Esophagus mucosa (tissue), 1 donor: ENCODE measurements at places on chromosomes 13 and 19.
A peak's percentile ranks its signal among the peaks of the same experiment; 100 is the strongest.

- peak; percentile 83 for ATAC-seq
Observed at GRCh38 chr13:19845758-19846157, 17.7 kb downstream of the ZMYM5 start.

- no peak for ATAC-seq
Observed at GRCh38 chr13:59771272-59771671, 392.5 kb downstream of the DIAPH3 start.

GRCh38 chr19:56983804-56984203 lies 136.0 kb upstream of the USP29 start:
- ATAC-seq: no peak

DNA sequence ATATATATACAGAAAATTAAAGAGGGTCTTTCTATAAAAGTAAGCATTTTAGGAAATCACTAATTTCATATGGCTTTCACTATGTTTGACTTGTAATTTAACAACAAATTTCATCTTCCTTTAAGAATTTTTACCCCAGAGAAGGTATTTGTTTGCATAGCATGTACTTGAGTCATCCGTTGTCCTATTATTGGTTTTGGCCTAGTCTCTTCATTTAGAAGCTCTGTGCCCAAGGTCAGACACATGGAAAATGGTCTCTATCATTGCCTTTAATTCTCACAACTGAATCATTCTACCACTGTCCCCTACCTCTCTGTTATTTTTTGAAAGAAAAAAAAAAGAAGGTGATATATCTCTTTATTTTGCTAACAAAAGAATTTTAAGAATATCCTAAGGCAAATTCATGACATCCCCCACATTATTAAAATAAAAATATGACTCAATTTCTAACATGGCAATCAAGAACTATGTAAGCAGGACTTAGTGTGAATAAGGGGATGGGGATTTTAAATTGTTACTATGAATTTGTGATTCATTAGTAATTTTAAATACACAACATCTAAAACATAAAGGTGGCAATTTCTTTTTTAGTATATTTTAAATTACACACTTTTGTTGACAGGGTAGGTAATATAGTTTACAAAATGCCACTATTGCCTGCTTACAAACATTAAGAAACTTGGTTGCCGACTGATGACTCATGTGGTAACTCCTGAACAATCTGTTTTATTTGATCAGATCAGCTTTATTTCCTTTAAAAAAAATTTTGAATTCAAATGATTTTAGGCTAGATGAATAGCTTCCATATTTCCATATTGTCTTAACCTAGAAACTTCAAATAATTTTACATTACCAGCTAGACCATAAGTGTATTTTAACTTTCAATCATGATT lies 13.9 kb downstream of the SLITRK5 start:
- no peak for ATAC-seq

GRCh38 chr19:33394723-33395560 lies 21.4 kb downstream of the CEBPG start:
- ATAC-seq: no peak

GRCh38 chr13:110014719-110015118 lies 228.3 kb upstream of the IRS2 start:
- ATAC-seq: no peak

GRCh38 chr19:36051637-36052036 lies 2.4 kb downstream of the THAP8 start:
- no peak for ATAC-seq

DNA sequence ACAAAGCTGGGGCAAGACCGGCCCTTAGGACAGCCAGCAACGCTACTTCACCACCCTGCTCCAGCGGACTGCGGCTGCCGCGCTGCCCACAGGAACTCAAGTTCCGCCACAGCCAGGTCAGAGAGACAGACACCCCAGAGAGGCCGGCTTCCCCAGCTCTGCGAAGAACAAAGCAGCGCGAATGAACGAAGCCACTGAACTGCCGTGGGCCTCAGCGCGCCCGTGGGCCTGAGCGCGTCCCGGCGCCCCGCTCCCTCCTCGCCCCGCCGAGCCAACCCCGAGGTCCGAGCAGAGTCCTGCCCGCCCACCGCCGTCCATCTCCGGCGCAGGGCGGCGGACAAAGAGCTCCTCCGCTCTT lies 158.4 kb downstream of the RNF17 start:
- peak; percentile 48 for ATAC-seq

GRCh38 chr19:4971424-4971793 lies 2.5 kb downstream of the KDM4B start:
- no peak for ATAC-seq

DNA sequence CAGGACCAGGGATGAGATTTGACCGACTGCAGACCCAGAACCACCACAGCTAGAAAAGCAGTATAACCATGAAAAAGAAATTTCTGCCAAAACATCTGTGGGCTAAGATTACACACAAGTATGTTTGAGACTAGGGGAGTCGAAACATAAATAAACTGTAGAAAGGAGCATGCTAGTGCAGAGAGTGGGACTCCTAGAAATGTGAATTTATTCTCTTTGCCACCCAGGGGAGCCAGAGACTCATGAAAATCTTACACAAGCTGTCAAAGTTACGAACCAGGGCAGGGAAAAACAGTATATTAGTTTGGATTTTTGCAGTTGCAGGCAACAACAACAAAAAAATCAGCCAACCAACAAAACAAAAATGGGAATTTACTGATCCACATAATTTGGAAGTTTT lies 12.3 kb upstream of the HSPH1 start:
- ATAC-seq: no peak

DNA sequence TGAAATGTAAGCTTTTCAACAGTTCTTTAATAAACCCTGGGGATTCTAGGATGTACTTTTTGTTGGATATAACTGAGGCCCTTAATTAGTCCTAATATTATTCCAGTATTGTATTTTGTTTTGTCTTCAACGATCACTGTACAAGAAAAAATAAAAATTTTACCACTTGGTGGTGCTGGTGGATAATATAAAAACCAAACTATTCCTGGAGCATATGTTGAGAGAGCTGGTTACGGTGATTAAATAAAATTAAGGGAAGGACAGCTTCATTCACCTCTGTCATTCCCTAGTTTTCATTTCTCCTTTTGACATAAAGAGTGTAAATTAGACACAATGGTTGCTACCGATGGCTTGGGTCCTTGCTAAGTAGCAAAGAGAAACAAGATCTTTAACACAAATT lies 598.6 kb upstream of the PCDH20 start:
- no peak for ATAC-seq

DNA sequence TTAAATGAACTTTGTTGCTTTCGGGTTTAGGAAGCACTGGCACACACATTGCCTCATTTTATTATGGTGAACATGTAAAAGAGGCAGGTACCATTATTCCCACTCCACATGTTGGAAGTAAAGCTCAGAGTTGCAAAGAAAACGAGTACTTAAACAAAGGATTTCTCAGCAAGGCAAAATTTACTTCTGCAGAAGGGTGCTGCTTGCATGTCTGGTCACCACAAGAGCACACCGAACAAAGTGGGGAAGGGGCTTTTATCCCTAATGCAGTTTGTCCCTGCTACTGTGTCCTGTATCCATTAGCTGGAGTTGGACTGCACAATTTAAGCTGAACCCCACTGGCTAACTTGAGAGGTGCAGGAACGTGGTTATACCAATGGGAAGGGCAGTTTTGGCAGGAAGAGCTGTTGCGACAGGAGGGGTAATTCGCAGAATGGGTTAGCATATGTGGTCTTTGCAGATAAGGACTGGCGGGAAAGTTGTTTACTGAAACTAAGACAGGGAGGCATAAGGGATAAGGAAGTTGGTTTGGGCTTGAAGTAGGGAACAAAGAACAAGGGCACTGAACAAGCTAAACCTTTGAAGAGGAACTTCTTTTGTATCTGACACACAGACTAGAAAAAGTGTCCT lies 545.5 kb downstream of the UQCRFS1 start:
- ATAC-seq: no peak

GRCh38 chr13:93326234-93326811 lies 99.7 kb downstream of the GPC6 start:
- no peak for ATAC-seq

DNA sequence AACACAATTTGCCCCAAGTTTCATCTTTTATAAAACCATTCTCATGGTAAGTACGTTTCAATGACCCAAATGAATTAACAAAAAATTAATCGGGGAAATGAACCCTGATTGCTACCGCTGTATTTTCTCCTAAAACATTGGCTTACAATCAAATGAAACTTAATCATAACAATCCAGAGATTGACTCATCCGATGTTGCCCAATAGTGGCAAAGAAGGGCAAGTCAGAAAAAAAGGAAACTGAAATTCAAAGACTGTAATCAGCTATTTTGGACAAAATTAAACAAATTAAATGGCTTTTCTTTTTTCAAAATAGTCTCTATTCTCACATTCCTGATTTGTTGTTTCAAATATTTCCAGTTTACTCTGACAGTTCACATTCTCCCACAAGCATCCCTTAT lies 3.9 kb upstream of the ACOD1 start:
- ATAC-seq: peak; percentile 48

GRCh38 chr19:40423938-40424337 lies 1.9 kb downstream of the SERTAD1 start:
- ATAC-seq: no peak

GRCh38 chr19:38979812-38980211 lies 4.3 kb upstream of the FBXO17 start:
- ATAC-seq: no peak

DNA sequence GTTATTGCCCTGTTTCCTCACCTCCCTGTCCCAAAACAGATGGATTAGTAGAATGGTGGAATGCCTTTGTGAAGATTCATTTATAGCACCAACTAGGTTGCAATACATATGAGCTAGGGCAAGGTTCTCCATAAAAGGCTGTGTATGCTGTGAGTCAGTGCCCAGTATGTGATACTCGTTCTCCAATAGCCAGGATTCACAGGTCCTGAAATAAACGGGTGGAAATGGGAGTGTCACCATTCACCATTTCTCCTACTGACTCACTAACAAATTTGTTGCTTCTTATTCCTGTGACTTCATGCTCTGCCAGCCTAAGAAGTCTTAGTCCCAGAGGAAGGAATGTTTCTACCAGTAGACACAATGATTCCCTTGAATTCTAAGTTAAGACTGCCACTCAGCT lies 1745.4 kb downstream of the SLITRK1 start:
- ATAC-seq: no peak

- peak; percentile 73 for ATAC-seq
Observed at GRCh38 chr19:16445238-16446107, 26.3 kb downstream of the EPS15L1 start.

GRCh38 chr13:93296584-93296983 lies 70.0 kb downstream of the GPC6 start:
- no peak for ATAC-seq

DNA sequence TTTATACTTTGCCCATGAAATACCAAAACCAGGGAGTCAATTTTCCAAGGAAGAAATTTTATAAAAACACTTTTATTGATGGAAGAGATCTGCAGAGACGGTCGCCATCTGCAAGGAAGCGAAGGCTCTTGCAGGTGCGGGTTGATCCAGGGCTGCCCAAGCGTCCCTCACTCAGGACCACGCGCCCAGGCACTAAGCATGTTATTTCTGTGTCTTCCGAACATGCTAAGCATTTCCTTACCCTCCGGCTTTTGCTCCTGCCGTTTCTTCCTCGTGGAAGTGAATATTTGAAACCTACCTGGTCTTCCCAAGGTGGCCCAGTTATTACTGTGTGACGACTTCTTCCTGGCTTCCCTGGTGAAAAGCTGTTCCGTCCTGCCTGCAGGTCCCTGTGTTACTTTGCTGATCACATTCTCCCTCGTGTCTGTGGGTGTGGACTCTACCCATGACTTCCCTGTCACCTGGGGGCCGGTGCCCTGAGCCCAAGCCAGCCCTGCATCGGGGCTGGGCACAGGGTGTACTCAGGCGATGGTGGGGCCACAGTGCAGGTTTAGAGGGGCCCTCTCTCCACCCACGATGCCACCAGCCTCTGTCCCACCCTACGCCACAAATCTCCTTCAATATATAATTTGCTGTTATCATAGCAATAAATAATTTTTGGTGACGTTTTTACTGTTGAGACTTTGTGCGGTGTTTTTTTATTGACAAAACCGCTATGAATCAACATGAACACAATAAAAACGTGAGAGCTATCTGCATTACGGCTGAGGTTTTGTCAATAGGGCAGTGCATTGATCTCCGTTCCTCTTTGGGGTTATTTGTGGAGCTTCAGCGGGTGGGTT lies 119.4 kb downstream of the URI1 start:
- no peak for ATAC-seq

DNA sequence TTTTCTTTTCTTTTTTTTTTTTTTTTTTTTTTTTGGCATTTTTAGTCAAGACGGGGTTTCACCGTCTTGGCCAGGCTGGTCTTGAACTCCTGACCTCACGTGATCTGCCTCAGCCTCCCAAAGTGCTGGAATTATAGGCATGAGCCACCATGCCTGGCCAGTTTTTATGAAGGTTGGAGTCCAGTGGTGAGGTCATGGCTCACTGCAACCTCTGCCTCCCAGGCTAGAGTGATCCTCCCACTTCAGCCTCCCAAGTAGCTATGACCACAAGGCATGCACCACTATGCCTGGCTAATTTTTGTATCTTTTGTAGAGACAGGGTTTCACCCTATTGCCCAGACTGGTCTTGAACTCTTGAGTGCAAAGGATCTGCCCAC lies 4.2 kb downstream of the SNRPA start:
- ATAC-seq: no peak

DNA sequence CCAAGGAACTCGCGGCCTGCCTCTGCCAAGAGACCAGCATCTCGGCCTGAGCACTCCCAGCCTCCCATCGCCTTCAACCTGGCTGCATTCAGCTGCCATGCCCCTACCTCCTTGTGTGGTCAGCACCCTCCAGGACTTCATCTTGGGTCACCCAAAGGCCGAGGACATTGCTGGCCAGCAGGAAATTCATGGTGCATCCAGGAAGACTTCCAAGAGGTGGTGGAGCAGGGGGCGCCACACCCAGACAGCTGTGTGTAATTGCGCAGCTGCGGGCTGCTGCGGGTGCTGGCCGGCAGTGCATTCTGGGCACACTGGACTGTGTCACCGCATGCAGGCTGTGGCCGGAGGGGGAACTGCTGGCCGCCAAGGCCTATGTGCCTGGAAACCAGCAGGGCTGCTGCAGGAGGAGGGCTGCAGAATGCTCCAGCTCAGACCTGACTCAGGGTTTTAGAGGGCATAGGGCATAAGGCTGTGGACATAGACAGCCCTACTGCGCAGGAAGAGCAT lies 164.3 kb upstream of the TUBA3C start:
- ATAC-seq: no peak

DNA sequence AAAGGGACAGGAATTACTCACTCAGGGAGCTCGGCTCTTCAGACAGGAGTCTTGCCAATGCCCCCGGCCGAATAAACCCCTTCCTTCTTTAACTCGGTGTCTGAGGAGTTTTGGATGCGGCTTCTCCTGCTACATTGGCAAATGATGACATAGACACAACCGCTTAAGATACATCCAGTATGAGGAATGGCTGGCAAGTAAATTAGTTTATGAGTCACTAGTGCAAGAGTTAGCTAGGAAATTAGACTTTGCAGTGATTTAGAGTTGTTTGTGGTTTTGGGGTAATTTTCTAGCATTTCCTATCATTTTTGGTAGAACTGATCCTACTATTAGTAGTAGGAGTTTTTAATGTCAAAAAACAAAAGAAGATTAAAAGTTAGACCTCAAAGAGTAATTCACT lies 166.2 kb downstream of the SLITRK1 start:
- ATAC-seq: no peak

DNA sequence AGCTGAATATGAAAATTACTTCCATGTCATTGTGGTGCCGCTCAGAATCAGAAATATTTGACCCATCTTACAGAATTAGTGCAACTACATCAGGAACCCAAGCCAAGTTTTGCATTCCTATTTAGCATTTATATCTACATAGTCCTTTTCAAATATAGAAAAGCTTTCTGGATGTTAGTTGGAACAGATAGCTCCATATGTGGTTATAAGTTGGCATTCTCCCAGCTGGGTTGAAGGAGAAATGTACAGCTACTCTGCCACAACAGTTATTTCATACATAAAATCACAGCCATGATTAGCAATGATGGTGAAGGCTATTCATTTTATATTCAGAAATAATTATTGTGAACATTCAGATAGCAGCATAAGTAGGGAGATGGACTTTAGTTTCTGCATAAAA lies 28.2 kb downstream of the HPN start:
- ATAC-seq: no peak
